Sigmoid colon (tissue), 7 donors: ENCODE measurements at places on chromosomes 6 and 20. TPM values are rescaled to one million over a fixed set of nuclear protein-coding genes. Genes with fewer than 3 reads are reported as not detected.

KIAA1755 gene
- total RNA-seq = 20.4 TPM

EEF1A2 gene
- 12.7 TPM for total RNA-seq

SLC22A7 gene
- not detected for total RNA-seq

DSE gene
- total RNA-seq = 27.7 TPM

MAFB gene
- 43.3 TPM for total RNA-seq

FGD2 gene
- 39.3 TPM for total RNA-seq

OR2J3 gene
- total RNA-seq = not detected

CFB gene
- 23.9 TPM for total RNA-seq

ESR1 gene
- total RNA-seq = 2.2 TPM

KCNK5 gene
- 3.7 TPM for total RNA-seq

GLP1R gene
- total RNA-seq = 0.14 TPM

BPI gene
- total RNA-seq = not detected

KCNK15 gene
- total RNA-seq = 1.4 TPM

HSD17B8 gene
- not detected for total RNA-seq

GPLD1 gene
- 6.1 TPM for total RNA-seq

LIME1 gene
- total RNA-seq = 7.8 TPM

TP53TG5 gene
- total RNA-seq = not detected

PI16 gene
- 2.9 TPM for total RNA-seq

PREX1 gene
- 19.1 TPM for total RNA-seq

TNFRSF6B gene
- total RNA-seq = 5.1 TPM

FRK gene
- total RNA-seq = 0.55 TPM

RSPO4 gene
- total RNA-seq = not detected

BPIFB1 gene
- total RNA-seq = not detected

OTOR gene
- not detected for total RNA-seq
